Hypothalamus (tissue), 51 donors: ENCODE measurements at places on chromosomes 5 and 9.

DNA sequence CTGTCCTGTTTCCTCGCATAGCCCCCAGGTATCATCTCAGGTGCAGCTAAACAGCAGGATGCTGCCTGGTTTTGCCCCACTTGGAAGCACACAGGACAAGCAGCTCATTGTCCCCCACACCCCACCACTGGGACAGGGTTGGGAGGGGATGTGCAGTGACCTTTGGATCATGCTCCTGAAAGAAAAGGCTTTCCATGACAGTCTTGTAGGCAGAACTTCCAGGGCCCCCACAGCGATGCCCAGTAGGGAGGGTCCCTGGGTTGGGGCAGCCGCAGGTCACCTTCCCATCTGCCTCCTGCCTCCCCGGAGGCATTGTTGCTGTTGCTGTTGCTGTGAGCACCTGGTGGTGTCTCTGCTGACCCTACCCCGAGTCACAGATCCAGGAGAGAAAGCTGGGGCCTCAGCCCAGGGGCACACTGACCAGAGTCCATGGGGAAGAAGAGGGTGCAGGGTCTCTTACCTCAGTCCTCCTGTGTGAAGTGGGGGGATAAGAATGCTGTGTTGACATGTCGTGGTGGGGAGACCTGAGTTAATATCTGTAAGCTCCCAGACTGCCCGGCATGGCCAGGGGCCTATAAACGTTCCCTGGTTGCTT lies 8.5 kb downstream of the CEP72 start:
- DNase-seq: no peak

- no peak for DNase-seq
Observed at GRCh38 chr5:172450861-172451695, 3.2 kb downstream of the SH3PXD2B start.

DNA sequence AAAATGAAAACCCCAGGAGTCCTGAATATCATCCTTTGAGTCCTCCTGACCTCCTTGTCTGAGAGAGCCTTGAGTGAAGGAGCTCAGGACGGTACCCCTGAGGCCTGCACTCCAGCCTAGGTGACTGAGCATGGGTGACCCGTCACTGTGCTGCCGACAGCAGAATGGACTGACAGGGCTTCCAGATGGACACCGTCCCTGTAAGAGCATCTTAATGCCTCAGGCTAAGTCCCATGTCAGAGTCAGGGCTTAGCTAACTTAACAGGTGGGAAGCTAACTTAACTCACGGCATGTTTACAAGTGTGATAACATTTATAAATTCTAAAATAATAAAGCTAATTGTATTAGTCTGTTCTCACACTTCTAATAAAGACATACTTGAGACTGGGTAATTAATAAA lies 68.3 kb downstream of the IL6ST start:
- no peak for DNase-seq

GRCh38 chr9:107827304-107827703 lies 337.7 kb upstream of the KLF4 start:
- no peak for DNase-seq

- DNase-seq: no peak
Observed at GRCh38 chr9:92328225-92328624, 2.5 kb downstream of the CENPP start.

DNA sequence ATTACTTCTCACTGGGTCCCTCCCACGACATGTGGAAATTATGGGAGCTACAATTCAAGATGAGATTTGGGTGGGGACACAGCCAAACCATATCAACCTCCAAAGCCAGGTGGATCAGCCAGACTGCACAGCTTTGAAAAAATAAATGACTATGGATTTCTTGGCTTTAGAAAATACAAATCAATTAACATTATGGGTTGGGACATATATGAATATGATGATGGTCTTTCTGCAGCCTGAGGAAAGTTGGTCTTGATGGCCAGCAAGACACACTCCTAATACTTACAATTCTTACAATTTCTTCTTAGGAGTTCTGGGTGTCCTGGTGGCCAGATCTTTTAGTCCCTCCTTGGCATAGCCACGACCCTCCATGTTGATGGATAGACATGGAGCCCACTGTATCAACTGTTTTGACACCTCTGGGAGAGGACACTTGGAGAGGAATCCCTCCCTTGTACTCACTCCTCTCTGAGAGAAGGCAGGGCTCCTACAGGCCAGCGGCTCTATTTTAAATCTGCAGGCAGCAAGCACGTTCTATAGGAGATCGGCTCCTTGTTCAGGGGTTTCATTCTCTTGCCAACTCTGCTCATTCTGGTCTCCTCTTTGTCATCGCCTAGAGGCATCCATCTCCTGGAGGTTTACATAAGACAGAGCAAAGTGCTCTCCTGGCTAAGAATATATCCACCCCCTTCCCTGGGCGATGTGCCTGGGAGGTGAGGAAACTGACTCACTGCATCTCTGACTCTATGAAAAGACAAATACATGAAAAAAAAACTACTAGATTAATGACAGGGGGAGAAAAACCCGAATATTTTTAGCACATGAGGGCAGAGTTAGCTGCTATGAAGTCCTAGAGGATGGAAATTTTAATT lies 145.9 kb downstream of the CARTPT start:
- DNase-seq: no peak

DNA sequence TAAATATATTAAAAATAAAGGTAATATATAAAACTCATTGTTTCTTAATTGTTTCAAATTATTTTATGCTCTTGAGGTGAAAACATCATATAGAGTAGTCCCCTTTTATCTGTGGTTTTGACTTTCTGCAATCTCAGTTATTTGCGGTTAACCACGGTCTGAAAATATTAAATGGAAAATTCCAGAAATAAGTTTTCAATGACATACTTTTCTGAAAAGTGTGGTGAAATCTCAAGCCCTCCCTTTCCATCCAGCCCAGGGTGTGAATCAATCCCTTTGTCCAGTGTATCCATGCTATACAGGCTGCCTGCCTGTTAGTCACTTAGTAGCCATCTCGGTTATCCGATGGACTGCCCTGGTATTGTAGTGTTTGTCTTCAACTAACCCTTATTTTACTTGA lies 546.7 kb upstream of the DMAC1 start:
- DNase-seq: no peak

GRCh38 chr5:82624062-82624461 lies 345.9 kb upstream of the RPS23 start:
- DNase-seq: no peak

GRCh38 chr5:157993986-157994691 lies 135.2 kb upstream of the CLINT1 start:
- DNase-seq: no peak

GRCh38 chr5:82863266-82863665 lies 213.9 kb downstream of the TMEM167A start:
- DNase-seq: no peak

DNA sequence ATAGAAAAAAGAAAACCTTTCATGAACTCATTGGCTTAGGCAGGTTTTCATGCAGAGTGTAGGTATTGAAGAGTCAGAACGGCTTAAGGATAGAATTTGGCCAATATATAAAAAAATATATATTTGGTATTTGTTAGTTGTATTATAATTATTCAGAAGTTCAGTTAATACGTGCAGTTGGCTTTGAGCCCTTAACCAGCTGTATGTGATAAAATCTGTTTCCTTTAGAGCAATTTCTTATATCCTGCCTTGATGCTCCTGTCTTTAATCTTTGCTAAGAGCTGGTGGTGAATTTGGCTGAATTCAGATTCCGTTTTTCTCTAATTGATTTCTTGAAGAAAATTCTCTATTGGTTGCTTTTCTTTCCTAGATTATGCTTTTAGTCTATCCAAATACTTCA lies 3.7 kb downstream of the ANXA1 start:
- no peak for DNase-seq

DNA sequence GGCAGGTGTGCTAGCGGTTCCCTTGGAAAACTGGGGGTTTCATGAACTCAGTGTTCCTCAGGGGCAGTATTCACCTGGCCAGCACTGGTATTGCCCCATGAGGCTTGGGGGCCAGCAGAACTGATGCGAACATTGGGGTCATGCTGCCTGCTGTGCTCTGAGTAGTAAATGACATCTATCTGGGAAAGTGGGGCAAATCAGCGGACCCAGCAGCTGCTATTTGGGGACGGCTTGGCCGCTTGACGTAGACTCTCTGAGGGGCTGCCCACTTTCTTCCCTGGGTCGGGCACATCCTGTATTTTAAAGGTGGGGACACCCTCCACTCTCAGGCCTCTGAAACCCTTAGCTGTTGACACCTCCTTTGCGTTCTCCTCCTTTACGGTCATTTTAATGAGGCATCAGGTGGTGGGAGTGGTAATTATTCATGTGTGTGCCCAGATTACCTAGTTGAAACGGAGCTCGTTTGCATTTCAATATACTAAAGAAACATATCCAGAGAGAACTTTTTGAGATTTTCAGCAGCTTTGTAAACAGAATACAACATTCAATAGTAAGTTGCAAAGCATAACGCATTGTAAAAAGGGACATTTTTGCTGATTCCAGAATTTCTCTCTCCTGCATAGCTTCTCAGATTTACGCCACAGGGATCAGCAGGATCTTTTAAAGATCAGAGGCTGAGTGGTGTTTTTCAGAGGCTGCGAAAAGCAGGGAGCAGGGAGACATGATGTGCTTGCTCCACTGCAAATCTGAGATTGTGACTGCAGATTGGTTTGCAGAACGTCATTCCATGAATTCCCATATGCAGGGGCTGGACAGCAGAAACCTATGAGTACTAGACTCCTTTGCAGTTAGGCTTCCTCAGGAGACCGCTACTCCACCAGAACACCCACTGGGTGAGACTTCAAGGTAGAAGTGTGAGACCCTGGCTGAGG lies 56.8 kb upstream of the ZFR start:
- no peak for DNase-seq

- no peak for DNase-seq
Observed at GRCh38 chr9:86128235-86128822, 29.0 kb upstream of the GOLM1 start.

DNA sequence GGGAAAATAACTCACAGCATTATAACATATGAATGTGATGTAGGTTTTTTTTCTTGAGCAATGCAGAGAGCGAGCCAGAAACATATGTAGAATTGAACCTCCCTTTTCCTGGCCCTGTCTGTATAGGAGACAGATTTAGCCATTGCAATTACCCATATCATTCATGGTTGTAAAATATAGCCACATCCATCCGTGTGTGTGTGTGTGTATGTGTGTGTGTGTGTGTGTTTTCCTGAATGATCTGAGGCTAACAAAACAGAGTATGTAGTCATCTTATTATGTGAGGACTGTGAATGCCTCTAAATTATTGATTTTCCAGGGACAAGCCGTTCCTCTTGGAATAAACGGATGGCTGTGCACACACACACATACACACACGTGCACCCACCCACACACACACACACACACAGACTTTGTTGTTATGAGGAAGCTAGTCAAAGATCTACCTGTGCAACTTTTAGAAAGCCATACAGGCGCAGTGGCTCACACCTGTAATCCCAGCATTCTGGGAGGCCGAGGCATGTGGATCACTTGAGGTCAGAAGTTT lies 11.7 kb upstream of the DENND1A start:
- no peak for DNase-seq

GRCh38 chr5:132368186-132368585 lies 1.3 kb upstream of the SLC22A5 start:
- DNase-seq: no peak
